ENCODE measurements at places on chromosomes 6 and 20. TPM values are rescaled to one million over a fixed set of nuclear protein-coding genes. Genes with fewer than 3 reads are reported as not detected.

The ARMH2 gene
- total RNA-seq: not detected

The WFDC10B gene
- total RNA-seq: 0.48 TPM

The RRAGD gene
- 21.7 TPM for total RNA-seq

The CASS4 gene
- total RNA-seq: 2.1 TPM

The ERVFRD-1 gene
- total RNA-seq: 0.14 TPM

The PTGIS gene
- total RNA-seq: 359 TPM

The TRIM10 gene
- not detected for total RNA-seq

The DPPA5 gene
- total RNA-seq: not detected

The KIF6 gene
- total RNA-seq: 0.46 TPM

The RIMS4 gene
- total RNA-seq: 6.6 TPM

DNA sequence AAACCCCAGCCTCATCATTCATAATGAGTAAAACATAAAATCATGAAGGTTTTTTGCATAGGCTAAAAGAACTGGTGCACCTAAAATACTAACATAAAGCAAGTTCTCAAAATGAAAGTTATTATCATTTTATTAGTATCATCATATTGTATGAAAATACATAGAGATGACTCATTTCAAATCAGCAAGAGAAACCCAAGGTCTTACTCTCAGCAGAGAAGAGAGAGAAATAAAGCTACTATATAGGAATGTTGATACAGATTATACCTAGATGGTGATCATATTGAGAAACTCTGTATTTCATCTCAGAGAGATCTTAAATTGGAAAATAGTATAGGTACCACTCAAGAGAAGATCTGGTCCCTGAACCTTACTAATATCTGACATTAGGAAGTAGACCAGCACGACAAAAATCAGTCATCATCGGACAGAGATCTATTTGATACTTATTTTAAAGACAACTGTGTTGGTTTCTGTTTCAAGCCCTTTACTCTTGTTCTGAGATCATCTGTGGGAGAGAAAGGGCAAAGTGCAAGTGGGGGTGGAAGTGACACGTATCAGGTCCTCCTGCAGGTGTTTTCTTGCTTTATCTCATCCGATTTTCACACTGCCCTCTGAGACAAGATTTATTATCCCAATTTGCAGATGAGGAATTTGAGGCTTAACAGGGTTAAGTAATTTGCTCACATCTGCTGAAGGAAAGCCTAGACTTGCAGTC is 532.3 kb downstream of the MAFB start:
- no peak for DNase-seq

GRCh38 chr20:50346374-50347283 is 156.0 kb downstream of the CEBPB start:
- peak; percentile 96 for DNase-seq

DNA sequence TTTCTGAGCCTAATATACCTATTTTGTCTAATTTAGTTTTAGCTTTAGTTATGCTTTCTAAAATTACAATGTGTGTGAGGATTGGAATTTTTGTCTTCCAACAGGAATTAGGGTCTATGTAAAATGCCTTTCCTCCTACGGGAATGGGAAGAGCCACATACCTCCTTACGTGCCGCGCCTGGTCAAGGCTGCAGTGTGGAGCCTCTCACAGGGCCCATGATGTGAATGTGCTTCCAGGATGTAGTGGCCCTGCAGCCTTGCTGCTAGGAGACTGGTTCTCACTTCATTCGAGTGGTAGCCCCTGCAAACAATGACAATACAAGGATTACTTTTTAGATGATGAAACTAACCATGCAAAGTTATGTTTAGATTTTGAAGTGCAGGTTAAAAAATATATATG is 110.2 kb downstream of the SOBP start:
- no peak for DNase-seq

- peak; percentile 83 for DNase-seq
Measured at GRCh38 chr20:25226433-25227316, 21.2 kb upstream of the PYGB start.

- DNase-seq: no peak
Measured at GRCh38 chr6:45732731-45733130, 282.9 kb downstream of the CLIC5 start.

GRCh38 chr6:55578537-55579363 is at the start of gene HMGCLL1:
Gene HMGCLL1, minus strand, starts transcription at chr6:55579192. Its CDS starts 137 bp downstream, at chr6:55579055.
- DNase-seq: peak; percentile 76

DNA sequence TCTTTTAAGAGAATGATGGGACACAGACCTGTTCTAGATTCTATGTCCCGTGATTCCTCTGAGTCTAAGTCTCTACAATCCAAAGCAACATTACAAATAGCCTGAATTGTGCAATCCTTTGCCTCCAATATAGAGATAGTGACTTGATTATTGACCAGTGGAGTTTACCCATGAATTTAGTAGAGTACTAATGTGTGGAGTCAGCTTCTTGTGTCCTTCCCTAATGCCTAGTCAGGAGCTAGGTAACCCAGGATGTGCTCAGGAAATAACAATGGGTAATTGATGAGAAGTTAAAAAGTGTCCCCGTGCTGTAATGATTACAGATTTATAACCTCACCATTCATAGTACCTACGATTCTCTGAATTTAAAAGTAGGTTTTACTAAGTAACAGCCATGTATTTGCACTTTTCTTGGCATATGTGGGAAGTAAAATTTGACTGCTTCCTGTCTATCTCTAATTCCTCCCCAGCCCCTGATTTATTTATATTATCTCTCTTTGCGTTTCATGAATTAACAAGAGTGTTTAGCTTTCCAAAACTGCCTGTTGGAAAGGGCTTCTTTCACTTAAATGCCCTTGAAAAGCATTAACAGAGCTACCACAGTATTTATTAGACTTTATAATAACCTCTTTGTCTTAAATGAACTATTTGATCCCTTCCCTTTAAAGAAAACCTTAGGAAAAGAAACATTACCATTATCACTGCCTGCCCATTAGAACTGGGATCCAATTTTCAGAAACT is 30.5 kb downstream of the NEDD9 start:
- no peak for DNase-seq

- no peak for DNase-seq
Measured at GRCh38 chr6:45990162-45990561, 25.5 kb downstream of the CLIC5 start.

- no peak for DNase-seq
Measured at GRCh38 chr6:90319979-90320685, 23.5 kb upstream of the BACH2 start.

DNA sequence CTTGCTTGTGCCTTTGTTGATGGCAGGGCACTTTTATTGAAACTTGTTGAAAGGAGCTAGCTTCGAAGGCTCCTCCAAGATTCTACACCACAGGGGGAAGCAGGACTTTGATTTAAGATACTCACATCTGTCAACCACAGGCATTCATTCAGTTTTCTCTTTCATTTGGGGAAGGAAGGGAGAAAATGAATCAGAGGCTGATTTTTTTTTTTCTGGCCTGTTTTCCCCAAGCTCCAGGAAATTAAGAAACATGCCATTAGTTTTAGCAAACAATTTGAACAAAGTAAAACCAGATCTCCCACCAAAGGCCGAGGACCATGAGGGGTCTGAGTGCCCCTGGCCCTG is 8.7 kb upstream of the APCDD1L start:
- DNase-seq: no peak

GRCh38 chr6:69578361-69578890 is 218.4 kb downstream of the LMBRD1 start:
- no peak for DNase-seq

DNA sequence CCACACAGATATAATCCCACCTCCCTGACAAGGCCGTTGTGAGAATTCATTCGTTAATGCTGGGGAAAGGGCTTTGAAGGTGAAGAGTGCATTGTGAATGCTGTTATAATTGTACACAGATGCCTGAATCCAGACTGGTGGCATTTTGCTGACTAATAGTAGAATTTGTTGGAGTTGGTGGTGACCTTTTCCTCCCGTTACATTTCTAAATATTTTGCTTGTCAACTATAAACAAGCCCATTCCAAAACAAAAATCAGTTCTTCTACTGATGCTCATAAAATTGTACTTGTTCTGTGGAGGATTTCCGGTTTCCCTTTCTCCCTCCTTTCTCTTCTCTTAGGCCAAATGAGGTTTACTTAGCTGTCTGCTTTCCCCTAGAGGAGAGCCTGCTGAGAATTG is 253.1 kb upstream of the SUPT3H start:
- DNase-seq: no peak

DNA sequence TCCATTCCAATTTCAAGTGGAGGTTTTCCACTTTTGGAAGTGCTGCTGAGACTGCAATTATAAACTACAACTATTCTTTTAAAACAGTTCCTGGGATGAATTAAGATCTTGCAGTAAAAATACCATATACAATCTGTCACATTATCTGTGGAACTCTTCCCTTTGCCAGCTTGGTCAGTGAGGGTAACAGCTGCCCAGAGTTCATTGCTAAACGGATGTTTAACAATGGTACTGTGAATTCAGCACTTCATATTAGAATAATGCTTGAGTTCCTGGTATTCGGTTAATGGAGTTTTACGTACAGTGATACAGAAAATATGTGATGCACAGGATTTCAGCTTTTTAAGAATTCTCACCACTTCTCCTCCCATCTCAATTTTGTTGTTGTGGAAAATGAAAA is 51.5 kb downstream of the KCNS1 start:
- DNase-seq: no peak

DNA sequence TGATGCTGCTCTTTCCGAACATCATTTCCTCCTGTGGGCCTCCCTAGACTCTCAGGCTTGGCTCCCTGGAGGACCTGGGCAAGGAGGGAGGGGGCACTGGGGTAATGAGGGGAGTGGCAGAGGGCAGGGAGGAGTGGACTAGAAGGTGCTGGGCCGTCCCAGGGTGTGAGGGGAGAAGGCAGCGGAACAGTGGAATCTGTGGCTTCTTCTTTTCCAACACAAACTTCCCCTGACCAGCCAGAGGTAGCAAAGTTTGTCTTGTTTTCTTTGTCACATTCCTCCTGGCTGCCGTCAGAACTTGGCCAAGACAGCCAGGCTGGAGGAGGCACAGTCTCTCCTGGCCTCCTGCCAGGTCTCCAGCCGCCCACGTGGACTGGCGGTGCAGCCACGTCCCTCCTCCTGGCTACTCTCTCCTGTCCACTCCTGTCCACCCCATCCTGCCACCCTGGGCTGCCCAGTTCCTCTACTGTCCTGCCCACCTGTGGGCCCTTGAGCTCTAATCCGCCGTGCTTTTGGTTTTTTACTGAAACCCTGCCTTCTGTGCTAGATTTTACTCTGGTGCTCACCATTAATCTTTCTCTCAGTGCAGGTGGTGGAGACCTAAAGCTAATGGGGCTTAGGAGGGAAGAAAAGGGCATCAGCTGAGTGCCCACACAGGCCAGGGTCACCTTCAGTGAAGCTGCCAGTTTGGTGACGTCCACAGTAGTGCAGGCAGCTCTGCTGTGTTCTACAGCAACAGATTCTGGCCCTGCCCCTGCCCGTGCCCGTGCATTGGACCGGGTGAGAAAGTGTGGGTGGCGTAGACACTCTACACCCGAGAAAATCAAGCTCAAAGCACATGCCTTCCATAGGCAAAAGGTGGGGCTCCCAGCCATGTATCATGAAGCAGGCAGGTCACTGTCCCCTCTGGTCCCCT is 2.8 kb upstream of the CDSN start:
- peak; percentile 92 for DNase-seq

DNA sequence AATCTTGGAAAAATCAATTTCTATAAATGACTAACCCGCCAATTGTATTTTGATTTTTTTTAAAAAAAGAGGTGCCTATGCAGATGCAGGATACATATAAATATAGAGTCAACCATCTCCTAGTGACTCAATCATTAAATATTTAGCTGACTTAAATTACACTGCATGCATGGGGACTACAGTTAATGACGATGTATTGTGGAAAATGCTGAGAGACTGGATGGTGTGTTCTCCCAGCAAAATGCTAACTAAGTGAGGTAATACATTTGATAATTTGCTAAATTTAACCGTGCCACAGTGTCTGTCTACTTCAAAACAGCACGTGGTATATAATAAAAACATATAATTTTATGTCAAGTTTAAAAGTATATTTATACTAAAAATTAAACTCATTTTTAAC is 341.6 kb downstream of the PRKN start:
- DNase-seq: no peak

GRCh38 chr20:24098886-24099285 is 110.3 kb upstream of the GGTLC1 start:
- no peak for DNase-seq

- DNase-seq: no peak
Measured at GRCh38 chr6:47822856-47823554, 41.2 kb downstream of the OPN5 start.

GRCh38 chr20:43983359-43983758 is 68.7 kb downstream of the TOX2 start:
- DNase-seq: no peak

DNA sequence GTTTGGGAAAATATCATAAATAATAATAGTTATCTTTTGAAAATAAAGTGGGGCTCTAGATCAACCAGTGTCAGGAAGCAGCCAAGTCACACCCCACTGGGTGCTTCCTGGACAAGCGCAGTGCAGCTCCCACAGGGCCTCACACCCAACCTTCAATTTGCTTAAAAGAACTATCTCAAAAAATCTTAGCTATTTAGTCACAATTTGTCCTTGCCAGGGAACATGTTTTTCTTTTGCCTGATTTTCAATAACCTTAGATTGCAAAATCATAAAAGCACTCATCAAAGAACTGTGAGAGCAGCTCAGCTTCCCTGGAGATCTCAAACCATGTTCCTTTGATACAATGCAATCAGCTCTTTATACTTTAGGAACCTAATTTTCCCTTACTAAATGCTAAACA is 1.6 kb upstream of the NCOA7 start:
- no peak for DNase-seq

DNA sequence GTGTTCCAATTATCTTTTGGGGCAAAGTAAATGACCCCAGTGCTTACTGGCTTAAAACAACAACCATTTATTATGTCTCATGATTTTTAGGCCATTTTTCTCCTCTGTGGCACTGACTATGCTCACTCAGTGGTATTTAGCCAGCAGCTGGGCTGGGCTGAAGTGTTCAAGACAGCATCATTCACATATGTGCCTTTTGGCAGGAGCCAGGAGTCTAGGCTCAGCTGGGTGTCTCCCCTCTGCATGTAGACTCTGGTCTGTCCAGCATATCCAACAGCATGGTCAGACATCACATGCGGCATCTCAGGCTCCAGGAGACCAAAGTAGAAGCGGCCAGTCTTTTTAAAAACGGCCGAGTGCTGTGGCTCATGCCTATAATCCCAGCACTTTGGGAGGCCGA is 120.3 kb upstream of the TOP1 start:
- no peak for DNase-seq

- DNase-seq: no peak
Measured at GRCh38 chr20:52039790-52040189, 151.8 kb downstream of the ZFP64 start.

DNA sequence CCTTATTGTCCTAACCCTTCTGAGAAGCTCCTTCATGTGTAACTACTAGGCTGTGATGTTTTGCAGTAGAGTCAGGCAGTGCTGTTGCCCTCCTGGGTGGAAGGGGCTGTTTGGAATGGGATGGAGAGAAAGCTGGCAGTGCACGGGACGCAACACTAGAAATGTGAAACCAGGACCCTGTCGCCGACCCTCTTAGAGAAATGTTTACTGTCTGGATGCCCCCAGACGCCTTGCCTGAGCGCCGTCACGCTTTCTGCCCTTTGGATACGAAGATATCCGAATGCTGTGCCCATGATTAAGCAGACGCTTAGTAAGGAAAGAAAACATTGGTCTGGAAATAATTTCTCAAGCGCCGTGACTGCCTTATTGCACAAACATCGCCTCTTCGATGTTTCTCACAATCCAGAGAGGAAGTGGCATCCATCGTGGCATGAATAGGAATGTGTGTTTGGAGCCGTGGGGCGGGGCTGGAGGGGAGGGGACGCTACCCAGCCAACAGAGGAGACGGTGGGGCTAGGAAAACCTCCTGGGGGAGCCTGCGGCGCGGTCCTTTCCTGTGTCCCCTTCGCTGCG is 661 bp upstream of the PPP1R14C start:
- no peak for DNase-seq
